ENCODE measurements at places on chromosomes 3 and 15.

GRCh38 chr15:93144463-93145236 lies 55.6 kb upstream of the RGMA start:
- DNase-seq: no peak

GRCh38 chr3:195274259-195274966 lies 3.5 kb upstream of the XXYLT1 start:
- no peak for DNase-seq

DNA sequence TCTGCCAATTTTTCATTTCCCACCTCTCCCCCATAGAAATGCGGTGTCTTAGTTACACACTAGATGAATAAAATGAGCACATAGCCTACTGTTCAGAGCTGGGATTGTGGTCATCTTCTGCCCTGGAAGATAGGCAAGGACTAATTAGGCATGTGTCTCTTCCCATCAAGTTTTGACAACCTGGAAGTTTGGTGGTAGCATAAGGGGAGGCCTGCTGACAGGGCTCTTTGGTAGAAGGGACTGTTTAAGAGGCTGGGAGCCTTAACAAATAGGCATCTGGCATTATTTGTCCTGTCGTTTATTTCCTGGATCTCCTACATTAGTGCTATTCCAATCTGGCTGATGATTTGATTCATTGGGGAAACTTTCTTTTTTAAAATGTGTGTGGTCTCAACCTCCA lies 512.3 kb downstream of the ZNF385D start:
- no peak for DNase-seq

- no peak for DNase-seq
Measured at GRCh38 chr3:47016086-47016933, 36.8 kb downstream of the NBEAL2 start.

- DNase-seq: no peak
Measured at GRCh38 chr15:80518522-80518921, 114.3 kb downstream of the ARNT2 start.

DNA sequence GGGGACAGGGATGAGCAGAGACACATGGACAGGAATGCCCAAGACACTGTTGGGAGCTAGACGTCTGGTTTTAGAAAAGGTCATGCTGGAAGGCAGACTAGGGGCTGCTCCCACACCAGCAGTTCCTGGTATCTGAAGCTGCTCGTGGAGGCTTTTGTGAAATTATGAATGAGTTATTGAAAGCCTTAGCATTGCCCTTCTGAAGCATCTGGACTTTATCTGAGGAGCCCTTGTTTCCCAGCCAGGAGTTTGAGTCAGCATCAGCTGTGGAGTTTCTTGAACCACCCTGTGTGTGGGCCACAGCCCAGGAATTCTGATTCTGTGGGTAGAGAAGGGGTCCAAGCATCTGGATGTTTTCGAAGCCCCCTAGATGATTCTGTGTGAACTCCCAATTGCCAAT lies 258.7 kb downstream of the SLCO3A1 start:
- DNase-seq: no peak

GRCh38 chr3:178129109-178129508 lies 407.1 kb upstream of the KCNMB2 start:
- no peak for DNase-seq

- no peak for DNase-seq
Measured at GRCh38 chr3:147173257-147173656, 233.1 kb downstream of the ZIC4 start.

- DNase-seq: no peak
Measured at GRCh38 chr15:43544266-43544665, 26.9 kb downstream of the MAP1A start.

- peak; percentile 86 for DNase-seq
Measured at GRCh38 chr15:58475573-58476524, 44.1 kb downstream of the LIPC start.

- DNase-seq: no peak
Measured at GRCh38 chr15:54046093-54046492, 67.9 kb downstream of the UNC13C start.

DNA sequence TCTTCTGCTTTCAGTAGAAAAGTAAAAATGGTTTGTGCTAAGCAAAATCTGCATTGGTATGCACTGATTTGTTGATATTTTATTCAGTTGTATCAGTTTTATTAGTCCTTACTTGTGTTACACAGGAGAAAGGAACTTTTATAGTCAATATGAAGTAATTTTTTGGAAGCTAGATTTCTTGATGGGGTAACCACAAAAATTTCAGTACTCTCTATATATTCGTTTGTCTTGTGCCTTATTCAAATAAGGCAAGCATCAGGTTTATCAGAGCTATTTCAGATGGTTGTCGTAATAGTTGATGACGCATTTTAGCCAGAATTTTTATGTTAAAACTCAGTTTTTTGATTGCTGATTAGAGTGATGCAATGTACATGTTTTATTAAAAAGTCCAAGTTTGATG lies 50.7 kb upstream of the NIPA1 start:
- DNase-seq: no peak

DNA sequence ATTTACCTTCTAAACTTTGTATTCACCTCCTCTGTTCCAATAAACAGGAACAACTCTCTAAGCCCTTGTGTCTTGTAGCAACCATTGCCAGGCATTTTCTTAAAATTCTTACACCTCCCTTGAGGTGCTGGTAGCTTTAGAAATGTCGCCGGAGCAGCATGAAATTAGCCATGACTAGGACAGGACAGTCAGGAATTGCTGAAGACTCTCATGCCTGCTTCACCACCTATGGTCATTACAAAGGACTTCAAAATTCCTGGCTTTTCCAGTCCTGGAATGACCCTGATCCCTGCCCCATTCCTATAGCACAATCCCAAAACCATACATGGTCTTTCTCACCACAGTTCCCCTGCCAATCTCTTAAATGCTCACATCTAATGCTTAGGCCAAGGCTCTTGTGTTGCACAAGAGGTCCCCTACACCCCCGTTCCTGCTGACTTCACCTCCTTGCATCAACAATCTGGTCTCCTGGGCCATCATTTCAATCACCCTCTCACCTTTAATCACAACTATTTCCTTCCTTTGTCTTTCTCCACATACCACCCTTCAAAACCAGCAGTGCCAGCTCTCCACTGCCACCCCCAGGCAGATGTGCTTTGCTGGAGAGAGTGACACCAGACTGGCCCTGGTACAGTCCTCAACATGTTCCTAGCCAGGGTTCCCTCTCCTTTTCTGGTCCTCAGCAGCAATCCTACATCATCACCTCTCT lies 113.2 kb upstream of the TJP1 start:
- DNase-seq: no peak

- no peak for DNase-seq
Measured at GRCh38 chr15:69608661-69609060, 156.0 kb downstream of the RPLP1 start.

- DNase-seq: no peak
Measured at GRCh38 chr15:89299896-89300295, 34.7 kb downstream of the POLG start.

DNA sequence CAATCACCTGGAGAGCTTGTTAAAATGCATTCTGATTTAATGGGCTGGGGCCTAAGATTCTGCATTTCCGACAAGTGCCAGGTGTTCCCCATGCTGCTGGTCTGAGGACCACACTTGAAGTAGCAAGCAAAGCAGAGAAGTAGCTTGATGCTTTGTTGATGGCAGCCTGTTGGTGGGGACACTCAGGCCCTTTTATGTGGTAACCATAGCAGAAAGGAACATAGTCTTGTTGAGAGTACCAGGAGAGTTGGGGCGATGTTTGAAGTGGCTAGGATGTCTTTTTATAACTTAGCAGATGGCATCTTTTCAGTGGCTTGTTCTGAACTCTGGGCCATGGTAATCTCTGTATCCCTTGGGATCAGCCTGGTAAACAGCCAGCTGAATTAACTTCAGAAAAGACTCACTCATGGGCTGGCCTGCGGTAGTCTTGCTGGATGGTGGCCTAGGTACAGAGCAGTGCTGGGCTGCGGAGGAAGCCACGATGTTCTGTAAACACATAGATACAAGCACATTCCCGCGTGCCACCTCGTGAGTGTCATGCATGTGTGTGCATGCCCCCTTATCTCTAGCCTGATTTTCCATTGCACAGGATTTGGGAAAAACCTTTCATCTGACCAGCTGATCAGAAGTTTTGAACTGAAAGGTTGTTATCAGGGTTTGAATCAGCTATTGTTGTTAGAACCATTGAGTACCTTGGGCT lies 292.4 kb upstream of the LRRFIP2 start:
- DNase-seq: peak; percentile 31

GRCh38 chr3:136078421-136079364 lies 113.2 kb downstream of the PPP2R3A start:
- no peak for DNase-seq

DNA sequence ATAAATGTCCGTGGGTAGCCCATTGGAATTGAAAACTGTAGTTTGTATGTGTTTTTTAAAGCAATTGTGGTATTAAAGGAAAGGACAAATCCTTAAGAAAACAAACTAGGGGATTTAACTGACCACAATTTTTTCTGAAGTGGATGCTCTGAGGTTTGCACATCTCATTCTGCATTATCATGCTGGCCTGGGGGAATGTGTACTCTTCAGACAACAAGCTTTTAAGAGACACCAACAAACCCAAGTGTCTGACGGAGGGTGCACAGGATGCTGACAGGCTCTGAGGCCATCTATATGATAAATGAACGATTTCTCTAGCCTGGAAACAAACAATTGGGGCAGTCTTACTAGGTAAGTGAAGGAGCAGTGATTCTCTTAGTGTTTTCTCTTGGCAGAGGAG lies 9.1 kb downstream of the LINS1 start:
- no peak for DNase-seq

DNA sequence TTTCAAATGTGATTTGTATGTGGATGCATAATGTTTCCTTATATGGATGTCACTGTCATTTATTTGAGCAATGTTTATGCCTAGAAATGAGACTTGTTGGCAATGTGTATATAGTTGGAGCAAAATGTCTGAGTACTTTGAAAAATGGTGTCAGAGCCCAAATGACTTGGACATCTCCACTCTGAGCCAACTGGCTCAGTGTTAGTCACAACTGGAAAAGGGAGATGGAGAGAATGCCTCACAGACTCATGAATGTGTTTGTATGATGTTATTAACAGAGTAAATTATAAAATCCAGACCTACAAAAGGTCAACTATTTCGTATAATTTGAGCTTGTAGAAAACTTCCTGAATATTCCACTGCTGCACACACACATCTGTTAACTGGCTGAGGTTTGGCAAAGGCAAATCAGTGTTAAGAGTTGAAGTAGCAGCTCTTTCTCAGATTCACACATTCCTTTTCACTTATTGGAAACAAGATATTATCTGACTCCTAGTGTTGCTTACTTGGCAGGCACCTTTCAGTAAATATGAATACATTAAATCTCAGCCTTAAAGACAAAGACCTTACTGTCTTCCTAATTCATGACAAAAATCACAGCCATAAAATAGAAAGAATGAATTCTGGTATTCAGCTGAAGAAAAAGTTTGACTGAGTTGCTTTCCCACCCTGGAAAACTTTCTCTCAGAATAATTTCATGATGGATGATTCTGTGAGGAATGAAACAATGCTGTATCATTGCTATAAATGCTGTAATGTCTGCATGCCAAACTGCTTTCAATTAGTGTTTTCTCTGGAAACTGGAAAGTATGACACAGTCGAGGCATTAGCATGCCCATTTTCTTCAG lies 27.0 kb downstream of the ADIPOQ start:
- DNase-seq: no peak

- DNase-seq: no peak
Measured at GRCh38 chr15:76098685-76099084, 38.9 kb downstream of the TMEM266 start.

DNA sequence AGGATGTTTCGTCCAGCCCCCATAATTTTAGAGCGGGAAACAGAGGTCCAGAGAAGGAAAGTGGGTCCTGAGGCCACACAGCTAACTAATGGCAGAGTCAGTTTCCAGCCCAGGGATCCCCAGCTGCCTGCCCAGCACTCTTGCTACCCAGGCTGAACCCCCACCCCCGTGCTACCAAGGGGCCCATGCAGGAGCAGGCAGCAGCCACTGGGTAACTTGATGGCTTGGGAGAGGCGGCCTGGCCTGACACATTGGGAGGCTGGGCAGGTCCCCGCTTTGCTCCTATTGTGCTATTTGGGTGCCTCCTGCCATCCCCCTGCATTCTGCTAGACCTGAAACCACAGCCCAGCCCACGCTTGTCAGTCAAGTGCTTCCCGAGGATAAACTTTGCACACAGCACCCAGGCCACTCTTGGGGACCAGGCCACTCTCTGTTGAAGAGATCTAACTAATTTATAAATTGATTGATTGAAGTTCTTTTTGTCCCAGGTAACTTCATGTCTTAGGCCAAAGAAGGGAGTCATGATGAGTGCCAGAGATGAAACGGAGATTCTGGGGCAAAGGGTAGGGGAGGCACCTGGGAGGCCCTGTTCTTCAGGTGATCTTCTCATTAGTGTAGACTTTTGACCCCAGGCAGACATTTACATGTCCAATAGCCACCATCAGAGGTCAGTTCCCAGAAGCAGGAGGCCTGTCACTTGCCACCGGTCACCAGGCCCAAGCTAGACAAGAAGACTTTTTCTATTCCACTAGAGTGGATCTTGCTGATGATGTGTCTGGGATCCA lies 7.0 kb downstream of the PAK6 start:
- no peak for DNase-seq

DNA sequence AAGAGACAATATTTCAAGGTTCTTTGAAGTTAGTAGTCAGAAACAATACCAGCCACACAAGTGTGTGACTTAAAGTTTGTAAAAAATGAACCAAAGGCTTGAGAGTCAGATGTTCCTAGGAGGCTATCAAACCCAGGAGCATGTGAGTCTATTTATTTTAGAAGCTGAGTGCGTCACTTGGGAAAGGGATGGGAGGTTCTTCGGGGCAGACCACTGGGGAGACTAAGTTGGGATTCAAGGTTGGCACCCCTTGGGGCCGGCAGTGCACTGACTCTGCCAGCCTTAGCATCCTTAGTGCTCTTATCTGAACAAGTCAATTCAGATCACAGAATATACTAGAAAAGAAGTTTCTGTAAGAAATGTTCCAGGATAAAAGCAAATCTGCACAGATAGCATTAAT lies 50.1 kb upstream of the POLR2M start:
- no peak for DNase-seq

GRCh38 chr3:105764378-105765307 lies 104.2 kb downstream of the CBLB start:
- no peak for DNase-seq

DNA sequence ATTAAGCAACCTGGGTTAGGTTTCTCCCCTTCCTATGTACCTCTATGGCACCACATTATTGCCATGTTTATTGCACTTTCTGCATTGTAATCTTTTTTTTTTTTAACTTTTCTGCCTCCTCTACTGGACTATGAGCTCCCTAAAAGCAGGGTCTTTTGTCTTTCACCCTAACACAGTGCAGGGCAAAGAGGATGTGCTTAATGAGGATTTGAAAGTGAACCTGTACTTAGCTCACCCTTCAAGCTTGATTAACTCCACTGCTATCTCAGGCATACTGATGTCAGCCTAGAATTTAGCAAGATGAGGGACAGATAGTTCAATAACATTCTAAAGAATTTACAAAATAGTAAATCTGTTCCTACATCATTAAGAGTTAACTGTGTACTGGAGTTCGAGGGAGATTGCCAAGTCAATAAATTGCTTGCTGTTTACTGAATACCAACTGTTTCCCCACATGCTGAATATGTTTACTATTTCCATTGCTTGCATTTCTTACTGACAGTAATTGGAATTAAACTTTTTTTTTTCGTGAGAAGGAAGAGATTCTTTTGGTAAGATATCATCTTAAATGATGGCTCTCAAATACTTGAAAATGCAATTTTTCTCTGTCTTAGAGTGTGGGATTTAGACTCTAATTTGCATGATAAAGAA lies 15.7 kb upstream of the PPARG start:
- no peak for DNase-seq
